IPS DF 6.9 (cell line): ENCODE measurements at places on chromosomes 4 and X.

DNA sequence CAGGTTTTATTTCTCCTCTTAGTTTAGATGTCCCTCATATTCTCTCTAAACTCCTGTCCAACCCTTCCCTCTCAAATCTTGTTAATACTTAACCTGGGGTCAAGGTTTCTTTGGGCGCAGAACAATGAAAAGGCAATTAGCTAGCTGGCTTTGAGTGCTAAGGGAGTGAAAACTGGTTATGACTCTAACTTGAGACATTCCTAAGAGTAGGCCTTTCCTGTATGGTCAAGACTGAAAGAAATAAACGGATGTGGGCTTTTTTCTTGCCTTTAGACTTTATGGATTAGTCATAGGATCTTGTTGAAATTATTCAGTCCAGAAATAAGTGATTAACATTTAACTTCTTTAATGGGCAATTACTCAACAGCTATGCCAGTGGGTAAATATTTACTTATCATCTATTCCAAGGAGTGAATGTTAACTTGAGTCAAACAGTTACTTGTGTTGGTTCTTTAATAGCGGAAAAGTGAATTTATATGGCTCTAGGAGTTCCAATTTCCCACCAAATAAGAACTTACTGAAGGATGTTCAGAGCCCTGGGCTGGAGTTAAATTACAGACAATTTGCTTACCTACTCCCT is 141.7 kb upstream of the SCML1 start:
- DNase-seq: no peak

GRCh38 chr4:7503559-7504249 is 69.0 kb upstream of the PSAPL1 start:
- DNase-seq: no peak

GRCh38 chr4:68267433-68267944 is 22.0 kb upstream of the TMPRSS11B start:
- DNase-seq: no peak

DNA sequence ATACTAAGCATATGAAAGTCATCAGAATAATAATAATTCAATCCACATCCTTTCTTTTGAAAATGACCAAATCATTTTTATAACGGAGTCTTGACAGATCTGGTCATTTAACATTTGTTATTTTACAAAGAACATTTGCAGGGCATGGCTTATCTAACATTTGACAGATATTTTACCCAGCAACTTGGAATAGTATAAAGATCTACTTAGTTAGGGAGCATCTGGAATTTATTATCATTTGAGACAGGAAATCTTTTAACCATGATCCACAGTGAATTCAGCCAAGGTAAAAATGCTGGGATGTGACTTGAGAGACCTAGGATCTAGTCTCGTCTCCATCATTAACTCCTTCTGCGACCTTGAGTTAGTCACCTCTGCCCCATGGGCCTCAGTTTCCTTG is 22.4 kb downstream of the STARD8 start:
- DNase-seq: no peak

GRCh38 chrX:115531818-115532403 is 29.1 kb upstream of the PLS3 start:
- DNase-seq: no peak

- DNase-seq: no peak
Observed at GRCh38 chrX:4225086-4225485, 511.6 kb upstream of the PRKX start.

- no peak for DNase-seq
Observed at GRCh38 chr4:176868676-176869075, 76.0 kb upstream of the VEGFC start.

- no peak for DNase-seq
Observed at GRCh38 chrX:15745179-15745578, 7.1 kb downstream of the CA5B start.

GRCh38 chr4:76571274-76571673 is 136.2 kb downstream of the SHROOM3 start:
- no peak for DNase-seq

DNA sequence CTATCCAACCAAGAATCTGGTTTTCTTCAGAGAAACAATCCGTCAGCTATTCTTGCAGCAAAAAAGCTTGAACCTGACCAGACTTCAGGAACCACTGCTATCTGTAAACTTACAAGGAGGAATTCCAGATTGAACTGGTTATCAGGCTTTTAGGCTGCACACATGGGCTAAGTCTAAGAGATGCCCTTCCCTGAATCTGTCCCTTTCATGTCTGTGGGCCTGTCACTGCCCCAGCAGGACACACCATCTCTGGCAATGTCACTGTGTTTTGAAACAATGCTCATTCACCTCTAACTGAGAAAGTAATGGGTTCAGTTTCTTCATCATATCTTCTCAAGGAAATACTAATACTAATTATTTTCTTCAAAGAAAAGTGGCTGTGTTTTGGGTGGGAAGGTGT is 72.8 kb downstream of the PARM1 start:
- no peak for DNase-seq

DNA sequence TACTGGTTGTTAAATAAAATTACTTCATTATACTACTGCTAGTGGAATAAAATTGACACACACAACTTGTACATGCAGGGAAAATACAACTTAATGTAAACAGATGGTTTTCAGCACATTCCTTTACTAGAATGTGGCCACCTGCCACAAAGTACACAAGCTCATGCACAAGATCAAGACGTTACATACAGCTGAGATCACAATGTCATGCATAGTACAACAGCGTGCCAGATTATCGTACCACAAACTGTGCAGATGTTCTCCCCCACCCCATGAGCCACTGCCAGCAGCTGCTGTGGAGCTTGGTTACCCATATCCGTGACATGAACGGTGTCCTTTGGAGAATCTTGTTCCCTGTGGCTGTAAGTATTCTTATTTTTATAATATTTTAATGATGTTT is 27.7 kb downstream of the FBXO8 start:
- no peak for DNase-seq

- DNase-seq: no peak
Observed at GRCh38 chr4:36753048-36753447, 471.6 kb downstream of the DTHD1 start.

DNA sequence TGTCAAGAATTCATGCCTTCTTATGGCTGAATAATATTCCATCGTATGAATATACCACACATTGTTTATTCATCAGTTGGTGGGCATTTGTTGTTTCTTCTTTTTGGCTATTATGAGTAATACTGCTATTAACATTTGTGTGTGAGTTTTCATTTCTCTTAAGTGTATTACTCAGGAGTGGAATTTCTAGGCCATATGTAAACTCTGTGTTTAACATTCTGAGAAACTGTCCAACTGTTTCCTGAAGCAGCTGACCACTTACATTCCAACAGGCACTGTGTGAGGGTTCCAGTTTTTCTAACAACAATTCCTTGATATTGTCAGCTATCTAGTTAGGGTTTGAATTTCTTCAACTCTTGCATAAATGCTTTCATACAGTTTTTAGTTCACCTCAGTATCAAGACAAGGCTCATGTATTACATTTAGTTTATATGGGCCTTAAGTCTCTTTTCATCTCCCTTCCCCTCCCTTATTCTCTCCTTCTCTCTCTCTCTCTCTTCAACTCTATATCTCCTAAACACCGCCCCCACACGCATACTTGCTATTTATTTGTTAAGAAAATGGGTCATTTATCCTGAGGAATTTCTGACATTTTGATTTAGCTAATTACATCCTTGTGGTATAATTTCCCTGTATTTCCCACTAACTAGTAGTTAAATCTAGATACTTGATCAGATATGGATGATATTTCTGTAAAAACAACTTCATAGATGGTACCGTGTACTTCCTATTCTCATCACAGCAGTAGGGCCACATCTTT is 77.4 kb downstream of the WDR19 start:
- no peak for DNase-seq

DNA sequence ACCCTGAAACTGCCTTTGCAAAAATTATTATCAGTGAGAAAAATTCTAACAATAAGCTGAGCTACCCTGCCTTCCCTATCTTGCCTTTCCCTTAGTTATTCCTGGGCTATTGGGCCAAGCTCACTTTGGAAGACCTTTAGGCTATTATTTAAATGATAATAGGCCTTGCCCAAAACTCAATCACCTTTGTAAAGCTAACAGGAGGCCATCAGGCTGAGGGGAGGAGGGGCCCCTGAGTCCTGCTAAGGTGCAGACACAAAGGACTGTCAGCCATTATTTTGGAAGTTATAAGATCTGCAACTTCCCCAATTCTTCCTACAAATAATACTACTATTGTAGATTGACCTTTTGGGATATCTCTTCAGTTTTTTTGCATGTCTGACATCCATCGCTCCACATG is 278.8 kb upstream of the DIAPH2 start:
- no peak for DNase-seq

GRCh38 chr4:80409809-80410208 is 74.3 kb downstream of the CFAP299 start:
- DNase-seq: no peak

- DNase-seq: no peak
Observed at GRCh38 chr4:143616771-143617170, 83.7 kb downstream of the FREM3 start.

DNA sequence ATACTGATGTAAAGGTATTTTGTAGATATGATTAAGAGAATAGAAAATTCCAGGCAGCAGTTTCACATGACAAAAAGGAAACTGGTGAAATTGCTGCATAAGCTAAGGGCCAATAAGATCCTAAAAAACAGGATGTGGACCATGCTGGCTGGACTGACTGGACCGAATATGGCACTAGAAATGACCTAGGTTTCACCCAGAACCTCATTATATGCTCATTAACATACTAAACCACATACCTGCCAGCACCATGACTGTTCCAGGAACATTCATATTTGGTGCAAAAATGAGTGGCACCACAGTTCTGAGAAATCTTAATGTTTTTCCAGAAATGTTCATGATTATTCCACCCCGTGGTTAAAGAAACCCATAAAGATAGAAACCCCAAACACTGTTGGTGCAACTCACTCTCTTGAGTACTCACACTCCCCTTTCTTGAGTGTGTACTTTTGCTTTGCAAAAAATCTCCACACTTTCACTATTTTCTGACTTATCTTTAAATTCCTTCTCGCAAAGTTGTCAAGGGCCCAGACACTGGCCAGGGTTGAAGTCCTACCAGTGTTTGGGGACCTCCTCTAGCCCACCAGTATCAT is 74.0 kb downstream of the FANCB start:
- DNase-seq: no peak

- DNase-seq: no peak
Observed at GRCh38 chrX:101347859-101348451, 587 bp downstream of the TIMM8A start.

DNA sequence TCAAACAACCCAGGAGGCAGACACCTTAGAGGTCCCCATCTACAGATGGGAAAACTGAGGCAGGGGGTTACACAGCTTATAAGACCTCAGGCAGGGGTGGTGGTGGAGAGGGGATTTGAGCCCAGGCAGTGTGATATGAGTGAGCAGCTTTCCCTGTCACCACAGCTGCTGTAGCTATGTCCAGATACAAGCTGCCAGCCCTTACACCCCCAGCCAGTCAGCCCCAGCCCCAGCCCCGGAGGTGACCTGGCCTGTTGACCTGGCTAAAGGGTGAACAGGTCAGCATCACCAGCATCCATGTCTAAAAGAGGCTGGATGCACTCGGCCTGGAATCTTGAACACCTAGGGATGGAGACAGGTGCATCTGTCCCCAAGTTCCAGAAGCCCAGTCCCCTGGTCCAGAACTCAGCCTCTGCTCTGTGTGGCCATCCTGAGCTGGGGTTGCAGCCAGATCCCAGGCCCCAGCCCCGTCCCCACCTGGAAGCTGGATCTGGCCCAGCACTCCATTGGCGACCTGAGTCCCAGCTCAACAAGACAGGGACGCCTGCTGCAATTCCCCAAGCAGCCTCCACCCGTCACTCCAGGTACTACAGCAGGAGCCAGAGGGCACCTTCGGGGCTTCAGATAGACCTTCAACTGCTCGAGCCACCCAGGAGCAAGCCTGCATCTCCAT is 89.5 kb downstream of the JAKMIP1 start:
- no peak for DNase-seq

- DNase-seq: no peak
Observed at GRCh38 chr4:141140391-141141200, 7.3 kb upstream of the RNF150 start.

- DNase-seq: peak; percentile 57
Observed at GRCh38 chr4:26028793-26029567, 115.0 kb downstream of the SMIM20 start.
